ENCODE measurements at places on chromosomes 3 and 15. TPM values are rescaled to one million over a fixed set of nuclear protein-coding genes. Genes with fewer than 3 reads are reported as not detected.

RTP3 gene
- not detected for total RNA-seq

DNA sequence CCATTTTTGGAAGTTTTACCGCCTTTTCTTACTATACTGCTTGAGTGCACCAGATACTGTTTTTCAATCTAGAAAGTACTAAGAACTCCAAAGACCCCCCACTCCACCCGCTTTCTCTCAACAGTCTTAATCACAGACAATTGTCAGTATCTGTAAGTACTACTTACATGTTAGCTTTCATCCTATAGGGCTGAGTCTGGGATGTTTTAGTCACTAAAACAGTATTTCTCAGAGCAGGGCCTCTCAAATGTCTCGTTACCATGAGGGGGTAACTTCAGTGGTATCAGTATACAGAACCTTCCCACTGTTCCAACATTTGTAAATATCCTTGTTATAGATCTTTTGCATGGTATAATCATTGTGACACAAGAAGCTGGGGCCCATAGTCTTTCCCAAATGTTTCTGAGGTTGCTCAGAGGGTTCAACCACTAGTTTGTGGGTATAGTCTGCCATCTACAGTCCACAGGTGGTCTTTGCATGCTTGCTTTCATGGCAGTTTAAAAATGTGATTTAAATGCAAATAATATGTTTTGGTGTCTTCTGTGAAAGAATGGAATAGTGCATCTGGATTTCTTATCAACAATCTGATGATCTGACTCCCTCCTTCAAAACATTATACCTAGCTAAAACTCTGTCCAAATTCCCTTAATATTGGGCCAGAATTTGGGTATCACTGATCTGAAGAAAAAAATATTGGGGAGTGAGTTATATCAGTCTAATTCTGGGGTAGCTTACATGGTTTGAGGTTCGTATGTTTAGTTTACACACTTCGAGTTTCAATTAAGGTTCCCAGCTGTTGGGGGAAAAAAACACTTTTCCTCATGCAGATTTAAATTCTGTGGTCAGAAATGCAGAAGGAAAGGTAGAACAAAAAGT lies 18.0 kb upstream of the DNAJC13 start:
- DNase-seq: no peak

GRCh38 chr3:110856916-110857315 lies 214.7 kb upstream of the NECTIN3 start:
- no peak for DNase-seq

DNA sequence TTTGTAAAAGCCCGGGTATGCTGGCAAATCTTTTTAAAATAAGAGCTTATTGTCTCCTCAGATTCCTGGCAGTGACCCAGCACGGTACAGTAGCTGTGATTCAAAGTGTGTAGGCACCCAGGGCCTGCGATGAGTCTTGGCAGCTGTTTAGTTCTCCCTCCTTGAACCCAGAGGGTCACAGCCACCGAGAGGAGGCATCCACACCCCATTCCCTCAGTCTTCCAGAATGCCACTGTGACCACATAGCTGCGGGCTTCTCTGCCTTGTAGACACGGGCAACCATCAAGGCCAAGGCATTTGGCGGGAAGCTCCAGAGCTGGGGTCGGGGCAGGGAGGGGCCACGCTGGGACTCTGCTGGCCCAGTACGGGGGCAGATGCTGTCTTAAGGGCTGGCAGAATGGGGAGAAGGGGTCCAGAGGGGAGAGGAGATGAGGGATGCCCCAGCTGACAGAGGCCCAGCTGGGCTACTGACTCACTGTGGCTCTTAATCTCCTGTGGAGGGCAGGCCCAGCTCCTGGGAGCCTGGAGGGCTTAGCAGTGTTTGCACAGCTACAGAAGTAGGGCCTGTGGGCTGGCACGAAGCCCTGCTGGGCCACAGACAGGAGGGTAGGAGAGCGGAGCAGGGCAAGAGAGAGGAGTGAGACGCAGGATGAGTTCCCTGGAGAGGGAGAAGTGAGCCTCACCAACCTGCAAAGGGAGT lies 68.8 kb upstream of the DLG1 start:
- no peak for DNase-seq

DNA sequence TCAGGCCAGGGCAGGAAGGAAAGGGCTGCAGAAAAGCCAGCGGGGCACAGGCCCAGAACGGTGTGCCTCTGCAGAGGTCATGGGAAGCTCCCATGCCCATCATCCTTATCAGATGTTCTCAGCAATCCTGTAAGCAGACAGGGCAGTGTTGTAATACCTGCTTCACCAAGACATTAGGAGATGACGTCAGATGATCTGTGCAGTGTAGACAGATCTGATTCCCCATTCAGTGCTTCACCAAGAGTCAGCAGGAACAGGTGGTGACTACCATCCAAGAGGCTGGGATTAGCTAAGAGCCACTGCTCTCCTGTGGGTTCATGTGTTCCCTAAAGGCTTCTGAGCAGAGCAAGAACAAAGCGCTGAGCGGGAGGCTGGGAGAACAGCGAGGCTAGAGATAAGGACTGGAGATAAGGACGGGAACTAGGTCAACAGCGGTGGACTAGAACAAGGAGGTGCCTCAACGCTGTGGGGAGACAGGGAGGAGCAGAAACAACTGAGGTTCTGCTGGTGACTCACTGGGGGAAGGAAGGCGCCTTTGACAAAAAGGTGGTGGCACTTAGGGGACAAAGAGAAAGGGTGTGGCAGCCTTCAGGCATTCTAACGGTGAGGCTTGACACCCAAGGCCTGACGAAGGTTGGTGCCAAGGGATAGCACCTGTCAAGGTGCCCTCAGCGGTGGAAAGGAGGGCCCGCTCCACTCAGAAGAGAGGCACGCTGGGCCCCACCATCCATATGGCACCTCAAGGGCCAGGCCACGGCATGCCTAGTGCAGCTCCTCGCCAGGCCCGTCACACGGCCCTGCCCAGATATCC lies 28.4 kb downstream of the CCDC12 start:
- peak; percentile 70 for DNase-seq

DNA sequence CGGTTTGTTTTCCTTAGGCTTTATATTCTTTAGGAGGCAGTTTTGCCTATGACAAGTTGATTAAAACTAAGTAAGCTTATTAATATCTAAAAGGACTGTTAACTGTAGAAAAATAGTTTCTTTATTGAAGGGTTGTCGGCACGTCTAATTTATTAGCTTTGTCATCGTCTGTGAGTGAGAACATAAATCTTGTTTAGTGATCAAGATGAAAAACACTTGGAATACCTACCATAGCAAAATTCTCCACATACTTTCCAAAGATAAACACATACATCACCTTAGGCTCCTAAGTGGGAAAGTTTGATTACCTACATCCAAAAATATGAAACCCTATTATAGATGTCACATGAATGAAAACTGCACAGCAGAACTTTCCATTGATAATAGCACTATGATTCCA lies 139.1 kb upstream of the BNIP2 start:
- no peak for DNase-seq

SAMMSON gene
- not detected for total RNA-seq

- peak; percentile 78 for DNase-seq
Observed at GRCh38 chr3:69012800-69013252, 658 bp downstream of the EOGT start.

DNA sequence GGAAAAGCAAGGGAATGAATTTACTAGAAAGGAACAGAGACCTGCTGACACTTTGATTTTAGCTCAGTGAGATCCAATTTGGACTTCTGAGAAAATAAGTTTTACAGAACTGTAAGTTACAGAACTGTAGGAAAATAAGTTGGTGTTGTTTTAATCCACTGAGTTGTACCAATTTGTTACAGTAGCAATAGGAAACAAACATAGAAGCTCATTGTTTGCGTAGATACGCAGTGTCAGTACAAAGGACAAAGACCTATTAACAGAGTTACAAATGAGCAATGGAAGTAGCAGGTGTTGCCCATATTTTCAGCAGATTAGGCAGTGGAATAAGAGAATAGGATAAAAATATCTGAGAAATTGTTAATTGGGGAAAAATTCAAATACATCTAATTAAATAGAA lies 385.8 kb upstream of the CNTN6 start:
- no peak for DNase-seq

- DNase-seq: no peak
Observed at GRCh38 chr3:9330166-9330703, 32.6 kb upstream of the THUMPD3 start.

Measured in left cardiac atrium (tissue), 4 donors.